Activated CD4-positive, alpha-beta T cell treated with anti-CD3 and anti-CD28 coated beads for 48 hours (primary cell): ENCODE measurements at places on chromosomes 1 and 21.

GRCh38 chr1:208475951-208476845 lies 232.0 kb upstream of the PLXNA2 start:
- no peak for DNase-seq

DNA sequence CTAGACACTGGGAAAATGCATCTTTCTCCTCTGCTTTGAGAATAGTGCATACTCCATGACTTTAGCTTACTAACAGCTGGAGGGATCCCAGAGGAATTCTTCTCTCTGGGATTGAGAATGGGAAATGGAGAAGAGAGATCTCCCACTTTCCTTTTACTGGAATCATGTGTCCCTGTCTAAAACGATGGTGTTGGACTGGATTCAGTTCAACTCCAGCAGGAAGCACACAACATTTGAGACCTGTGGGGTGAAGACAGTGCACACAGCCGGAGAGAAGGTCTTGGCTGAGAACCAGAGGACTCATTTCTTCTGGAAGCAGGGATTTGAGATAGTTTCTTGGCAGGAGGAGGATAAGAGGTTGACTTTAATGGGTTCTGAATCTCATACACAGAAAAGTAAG lies 58.7 kb downstream of the TRABD2B start:
- DNase-seq = no peak

DNA sequence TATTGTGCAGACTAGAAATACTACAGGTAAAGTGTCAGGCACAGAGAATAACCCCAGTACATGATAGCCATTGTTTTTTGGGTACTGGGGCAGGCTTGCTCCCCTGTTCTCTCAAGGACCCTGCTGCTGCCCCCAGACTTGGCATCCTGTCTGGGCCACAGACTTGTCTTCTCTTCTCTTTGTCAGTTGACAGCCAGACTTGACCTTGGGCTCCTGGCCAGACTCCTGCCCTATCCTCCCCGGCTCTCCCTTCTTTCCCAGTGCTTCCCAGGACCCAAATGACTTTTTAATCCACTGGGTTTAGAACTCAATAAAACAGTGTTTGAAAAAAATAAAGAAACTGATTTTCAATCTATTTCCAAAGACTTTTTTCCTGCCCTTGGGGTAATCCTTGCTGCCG lies 43.2 kb downstream of the ZSCAN20 start:
- DNase-seq = no peak

DNA sequence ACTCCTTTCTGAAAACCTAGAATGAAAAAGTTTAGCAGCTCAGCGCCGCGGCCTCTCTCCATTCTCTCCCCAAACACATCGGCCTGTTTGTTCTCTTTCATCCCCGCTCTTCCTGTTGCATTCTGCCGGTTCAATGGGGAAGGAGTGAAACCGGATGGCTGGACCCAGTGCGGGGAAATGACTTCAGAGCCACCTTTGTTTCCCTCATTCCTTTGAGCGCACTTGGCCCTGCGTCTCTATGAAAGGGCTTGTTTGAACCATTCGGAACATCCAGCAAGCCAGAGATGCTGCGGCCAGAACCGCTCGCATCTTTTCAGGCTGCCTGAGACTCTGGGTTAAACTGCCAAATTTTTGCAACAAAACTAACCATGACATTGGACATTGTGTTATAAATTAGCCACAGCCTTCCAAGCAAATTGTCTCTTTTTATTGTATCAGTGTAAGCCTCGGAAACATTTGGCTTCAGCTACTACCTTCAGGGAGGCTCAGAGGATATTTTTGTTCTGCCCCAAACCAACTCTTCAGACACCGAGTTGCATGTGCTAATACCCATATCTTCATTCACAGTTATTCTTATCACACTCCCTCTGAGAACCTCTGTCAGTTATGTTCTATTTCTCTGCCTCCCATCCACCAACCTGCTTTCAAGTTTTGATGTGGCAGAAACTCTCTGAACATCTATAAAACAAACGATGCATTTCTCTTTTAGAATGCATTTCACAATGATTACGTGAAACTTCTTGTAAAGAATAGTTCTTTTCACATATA lies 5.1 kb upstream of the OLIG1 start:
- no peak for DNase-seq

- DNase-seq = no peak
Observed at GRCh38 chr21:43300496-43301408, 126.2 kb downstream of the SIK1 start.

GRCh38 chr1:52238474-52238873 lies 96.6 kb downstream of the ZFYVE9 start:
- DNase-seq = no peak

DNA sequence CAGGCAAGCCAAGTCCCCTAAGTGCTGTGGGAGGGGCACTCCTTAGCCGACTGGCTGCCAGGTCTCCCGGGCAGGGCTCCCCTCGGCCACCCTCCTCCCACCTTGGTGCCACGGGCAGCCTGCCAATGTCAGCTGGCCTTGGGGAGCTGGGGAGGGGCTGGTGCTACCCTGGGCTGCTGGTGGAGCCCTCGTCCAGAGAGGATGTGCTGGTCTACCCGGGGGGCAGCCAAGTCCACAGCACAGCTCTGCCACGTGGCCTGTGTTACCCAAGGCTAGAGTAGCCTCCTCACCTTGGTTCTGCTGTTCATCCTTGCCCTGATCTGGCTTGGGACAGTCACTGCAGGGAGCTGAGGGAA lies 42.9 kb downstream of the CRYAA start:
- DNase-seq = no peak

DNA sequence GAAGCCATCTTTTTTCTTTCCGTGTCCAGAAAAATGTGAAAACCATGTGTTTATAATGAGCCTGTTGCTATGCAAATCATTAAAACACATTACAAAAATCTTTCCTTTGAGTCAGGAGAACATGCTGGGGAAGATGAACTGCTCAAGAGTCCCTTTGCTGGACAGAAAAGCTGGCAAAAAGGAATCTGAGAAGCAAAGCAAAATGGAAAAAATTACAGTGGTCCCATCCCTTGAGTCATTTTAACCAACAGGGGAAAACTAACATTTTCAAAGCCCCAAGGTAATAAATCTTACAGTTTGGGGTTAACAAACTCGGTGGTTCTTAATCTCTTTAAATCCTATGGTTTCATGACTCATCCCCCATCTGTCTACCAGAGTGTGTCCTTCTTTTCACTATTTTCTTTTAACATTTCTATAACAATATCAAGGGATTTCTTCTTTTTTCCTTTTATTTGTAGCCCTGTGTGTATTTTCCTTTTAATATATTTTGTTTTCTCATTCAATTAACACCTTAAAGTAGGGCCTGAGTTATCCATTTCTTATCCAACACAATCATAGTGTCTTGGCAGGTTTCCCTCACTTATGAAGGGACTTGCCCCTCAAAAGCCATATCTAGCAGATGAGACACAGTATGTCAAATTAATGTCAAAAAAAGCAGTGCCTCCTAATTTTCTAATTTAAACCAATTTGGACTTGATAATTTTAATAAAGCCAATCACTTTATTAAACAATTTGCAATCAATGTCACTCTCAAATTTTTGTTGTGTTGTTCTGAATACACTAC lies 105.4 kb downstream of the PTPN14 start:
- no peak for DNase-seq

DNA sequence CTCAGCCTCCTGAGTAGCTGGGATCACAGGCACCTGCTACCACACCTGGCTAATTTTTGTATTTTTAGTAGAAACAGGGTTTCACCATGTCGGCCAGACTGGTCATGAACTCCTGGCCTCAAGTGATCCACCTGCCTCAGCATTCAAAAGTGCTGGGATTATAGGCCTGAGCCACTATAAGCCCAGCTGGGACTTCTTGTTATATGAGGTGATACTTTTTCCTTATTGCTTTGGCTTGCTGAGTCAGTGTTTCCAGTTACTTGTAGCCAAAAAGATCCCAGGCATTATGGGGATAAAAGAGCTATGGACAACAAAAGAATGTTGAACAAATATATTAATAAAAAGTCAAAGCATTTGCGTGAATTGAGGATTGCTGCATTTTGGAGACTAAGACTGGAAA lies 69.9 kb upstream of the LPGAT1 start:
- DNase-seq = no peak

DNA sequence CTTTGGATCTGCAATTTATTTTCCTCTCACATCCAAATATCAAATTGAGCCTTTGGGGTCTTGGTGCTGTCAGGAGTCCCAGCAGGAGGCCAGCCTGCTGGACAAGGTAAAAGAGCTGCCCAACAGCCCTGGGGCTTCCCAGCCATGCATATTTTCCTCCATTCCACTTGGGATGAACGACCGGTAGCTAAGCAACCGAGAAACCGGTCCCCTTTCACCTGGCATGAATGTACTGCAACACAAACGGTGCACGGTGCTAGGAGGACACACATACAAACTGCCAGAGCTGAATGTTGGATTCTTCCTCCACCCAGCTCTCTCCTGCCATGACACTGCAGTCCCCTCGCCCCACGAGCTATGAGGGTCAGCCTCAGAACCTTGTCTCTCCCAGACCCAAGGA lies 42.7 kb downstream of the BCAR3 start:
- no peak for DNase-seq

DNA sequence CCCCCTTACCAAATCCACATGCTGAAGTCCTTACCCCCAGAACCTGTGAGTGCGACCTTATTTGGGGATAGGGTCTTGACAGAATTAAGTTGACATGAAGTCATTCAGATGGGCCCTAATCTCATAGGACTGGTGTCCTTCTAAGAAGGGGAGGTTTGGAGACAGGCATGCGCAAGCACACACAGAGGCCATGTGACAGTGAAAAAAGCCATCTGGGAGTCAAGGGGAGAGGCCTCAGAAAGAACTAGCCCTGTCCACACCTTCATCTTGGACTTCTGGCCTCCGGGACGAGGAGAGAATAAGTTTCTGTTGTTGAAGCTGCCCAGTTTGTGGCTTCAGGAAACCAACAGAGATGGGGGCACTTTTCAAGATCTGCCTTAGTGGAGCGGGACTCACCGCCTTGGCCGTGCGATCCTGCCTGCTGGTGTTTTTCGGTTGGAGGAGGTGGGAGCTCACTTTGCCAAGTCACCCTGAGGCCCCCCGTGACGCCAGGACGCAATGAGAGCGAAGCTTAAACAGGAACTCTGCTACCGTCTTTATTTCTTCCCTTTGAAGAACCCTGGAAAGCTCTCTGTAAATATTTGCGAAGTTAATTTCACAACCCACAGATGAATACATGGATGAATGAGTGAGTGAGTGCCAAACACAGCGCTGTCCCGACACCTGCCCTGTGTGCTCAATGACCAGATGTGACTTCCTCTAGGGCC lies 42.5 kb upstream of the C1orf174 start:
- no peak for DNase-seq

DNA sequence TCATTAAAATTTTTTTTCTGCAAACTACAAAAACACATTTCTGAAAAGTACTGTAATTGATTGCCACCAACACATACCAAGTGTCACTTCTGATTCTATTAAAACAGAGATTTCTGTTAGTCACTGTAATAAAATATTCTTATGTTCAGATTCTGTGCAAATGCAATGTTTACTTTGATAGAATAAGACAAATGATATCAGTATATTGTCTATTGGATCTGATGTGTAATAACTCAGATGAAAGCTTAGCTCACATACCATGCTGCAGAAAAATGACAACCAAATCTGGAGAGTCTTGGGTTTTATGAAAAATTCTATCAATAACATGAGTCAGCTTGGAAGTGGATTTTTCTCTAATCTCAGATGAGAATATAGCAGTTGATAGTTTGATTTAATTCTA lies 963.8 kb upstream of the B3GALT2 start:
- no peak for DNase-seq

DNA sequence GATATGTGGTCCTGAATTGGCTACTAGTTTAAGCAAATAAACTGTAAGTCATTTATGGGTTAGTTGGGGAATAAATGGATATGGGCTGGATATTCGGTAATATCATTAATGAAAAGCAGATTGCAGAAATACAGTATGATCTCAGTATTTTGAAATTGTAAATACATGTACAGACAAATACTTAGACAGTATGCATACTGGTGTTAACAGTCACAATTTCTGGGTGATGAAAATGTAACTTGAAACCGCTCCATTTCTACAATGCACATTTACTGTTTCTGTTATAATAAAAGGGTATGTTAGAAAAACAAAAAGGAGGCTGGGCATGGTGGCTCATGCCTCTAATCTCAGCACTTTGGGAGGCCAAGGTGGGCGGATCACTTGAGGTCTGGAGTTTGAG lies 28.0 kb downstream of the BLZF1 start:
- no peak for DNase-seq

- DNase-seq = no peak
Observed at GRCh38 chr1:181037386-181037785, 3.6 kb downstream of the MR1 start.

GRCh38 chr1:95321531-95321930 lies 87.5 kb downstream of the RWDD3 start:
- no peak for DNase-seq

- DNase-seq = no peak
Observed at GRCh38 chr1:30081379-30082102, 641.8 kb downstream of the MATN1 start.

- no peak for DNase-seq
Observed at GRCh38 chr1:54117815-54118563, 34.8 kb downstream of the CDCP2 start.

DNA sequence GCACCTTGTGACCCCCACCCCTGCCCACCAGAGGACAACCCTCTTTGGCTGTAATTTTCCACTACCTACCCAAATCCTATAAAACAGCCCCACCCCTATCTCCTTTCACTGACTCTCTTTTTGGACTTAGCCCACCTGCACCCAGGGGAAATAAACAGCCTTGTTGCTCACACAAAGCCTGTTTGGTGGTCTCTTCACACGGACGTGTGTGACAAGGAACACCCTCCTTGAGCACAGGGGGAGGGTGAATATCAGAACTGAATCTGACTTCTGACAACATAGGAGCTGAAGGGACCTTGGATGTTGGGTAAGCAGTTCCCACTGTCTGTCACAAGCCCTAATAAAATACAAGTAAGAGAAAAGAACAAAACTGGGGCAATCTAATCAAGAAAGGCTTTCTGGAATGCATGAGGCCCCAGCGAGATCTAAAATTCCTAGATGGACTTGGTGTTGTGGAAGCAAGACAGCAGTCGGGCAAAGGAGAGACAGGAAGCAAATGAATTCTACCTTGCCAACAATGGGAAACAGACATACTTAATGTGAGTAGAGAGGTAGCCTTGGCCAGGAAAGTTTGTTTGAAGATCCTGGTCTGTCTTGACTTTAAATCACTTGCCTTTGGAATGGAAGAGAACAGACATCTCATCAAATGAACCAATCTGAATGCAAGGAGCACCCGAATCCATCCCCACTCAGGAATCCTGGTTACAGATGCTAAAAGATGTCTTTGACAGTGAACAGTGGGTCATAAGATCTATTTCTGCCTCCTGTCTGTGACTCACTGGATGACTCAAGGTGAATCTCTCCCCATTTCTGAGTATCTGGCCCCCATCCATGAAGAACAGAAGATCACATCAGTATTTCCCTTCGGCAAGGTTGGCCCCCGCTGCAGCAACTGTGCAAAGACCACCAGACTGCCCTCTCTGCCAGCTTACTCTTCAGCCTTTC lies 53.3 kb downstream of the OLFML3 start:
- no peak for DNase-seq

GRCh38 chr1:115063228-115063901 lies 25.9 kb downstream of the TSPAN2 start:
- DNase-seq = peak; percentile 32
